ENCODE measurements at places on chromosomes 3 and 15.
A peak's percentile ranks its signal among the peaks of the same experiment; 100 is the strongest.

- DNase-seq = peak; percentile 80
Measured at GRCh38 chr3:114221165-114221880, 16.1 kb downstream of the ZNF80 start.

DNA sequence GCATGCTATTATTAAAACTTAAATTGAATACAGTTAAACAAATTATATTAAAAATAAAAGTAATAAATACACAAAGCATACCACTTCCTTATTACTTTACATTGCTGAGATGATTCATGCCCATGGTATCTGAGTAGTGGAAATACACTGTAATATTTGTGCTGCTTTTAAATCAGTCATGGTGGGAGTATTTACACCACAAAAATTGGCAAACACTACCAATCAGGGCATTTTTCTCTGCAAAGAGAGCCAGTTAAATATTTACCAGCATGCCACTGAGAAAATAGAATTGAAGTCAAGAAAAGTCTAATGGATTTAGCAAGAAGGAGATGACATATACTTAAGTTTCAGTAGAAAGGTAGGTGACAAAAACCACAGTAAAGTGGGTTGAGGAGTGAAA, 19.6 kb downstream of the PPARG start:
- DNase-seq = no peak

DNA sequence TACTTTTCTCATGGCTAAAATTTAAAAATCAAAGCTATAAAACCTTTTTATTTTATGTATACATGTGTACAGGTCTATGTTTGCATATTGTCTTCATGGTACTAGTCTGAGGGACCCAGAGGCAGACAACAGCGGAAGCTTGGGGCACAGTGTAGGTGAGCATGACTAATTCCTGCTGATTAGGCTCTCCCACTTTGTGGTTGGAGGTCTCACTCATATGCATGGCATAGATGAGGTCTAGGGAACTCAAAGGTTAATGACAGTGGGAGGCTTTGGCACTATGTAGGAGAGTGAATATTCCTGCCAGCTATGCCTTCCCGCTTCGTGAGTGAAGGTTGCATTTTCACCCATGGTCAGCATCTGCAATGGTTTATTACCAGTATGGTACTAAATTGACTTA, 47.5 kb upstream of the AADACL2 start:
- DNase-seq = no peak

DNA sequence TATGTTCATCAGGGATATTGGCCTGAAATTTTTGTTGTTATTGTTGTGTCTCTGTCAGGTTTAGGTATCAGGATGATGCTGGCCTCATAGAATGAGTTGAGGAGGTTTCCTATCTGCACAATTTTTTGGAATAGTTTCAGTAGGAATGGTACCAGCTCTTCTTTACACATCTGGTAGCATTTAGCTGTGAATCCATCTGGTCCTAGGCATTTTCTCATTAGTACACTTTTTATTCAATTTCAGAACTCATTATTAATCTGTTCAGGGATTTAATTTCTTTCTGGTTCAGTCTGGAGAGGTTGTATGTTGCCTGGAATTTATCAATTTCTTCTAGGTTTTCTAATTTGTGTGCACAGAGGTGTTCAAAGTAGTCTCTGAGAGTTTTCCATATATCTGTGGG, 57.0 kb downstream of the STRIT1 start:
- DNase-seq = no peak

DNA sequence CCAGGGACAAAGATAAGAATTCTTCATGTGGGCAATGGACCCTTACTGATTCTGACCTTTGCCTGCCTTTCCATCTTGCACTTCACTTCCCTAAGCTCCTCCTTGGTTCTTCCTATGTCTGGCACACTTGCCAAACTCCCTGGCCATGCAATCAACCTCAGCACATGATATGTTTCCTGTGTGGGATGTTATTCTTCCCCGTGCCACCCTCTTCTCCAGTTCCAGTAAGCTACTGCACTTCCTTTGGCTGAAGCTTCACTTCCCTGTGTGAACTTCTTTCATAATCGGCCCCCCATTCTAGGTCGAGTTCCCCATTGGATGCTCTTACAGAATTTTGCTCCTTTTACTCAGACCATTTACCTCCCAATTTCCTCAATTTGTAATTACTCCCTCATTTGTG, 10.7 kb upstream of the TASOR start:
- DNase-seq = peak; percentile 26

DNA sequence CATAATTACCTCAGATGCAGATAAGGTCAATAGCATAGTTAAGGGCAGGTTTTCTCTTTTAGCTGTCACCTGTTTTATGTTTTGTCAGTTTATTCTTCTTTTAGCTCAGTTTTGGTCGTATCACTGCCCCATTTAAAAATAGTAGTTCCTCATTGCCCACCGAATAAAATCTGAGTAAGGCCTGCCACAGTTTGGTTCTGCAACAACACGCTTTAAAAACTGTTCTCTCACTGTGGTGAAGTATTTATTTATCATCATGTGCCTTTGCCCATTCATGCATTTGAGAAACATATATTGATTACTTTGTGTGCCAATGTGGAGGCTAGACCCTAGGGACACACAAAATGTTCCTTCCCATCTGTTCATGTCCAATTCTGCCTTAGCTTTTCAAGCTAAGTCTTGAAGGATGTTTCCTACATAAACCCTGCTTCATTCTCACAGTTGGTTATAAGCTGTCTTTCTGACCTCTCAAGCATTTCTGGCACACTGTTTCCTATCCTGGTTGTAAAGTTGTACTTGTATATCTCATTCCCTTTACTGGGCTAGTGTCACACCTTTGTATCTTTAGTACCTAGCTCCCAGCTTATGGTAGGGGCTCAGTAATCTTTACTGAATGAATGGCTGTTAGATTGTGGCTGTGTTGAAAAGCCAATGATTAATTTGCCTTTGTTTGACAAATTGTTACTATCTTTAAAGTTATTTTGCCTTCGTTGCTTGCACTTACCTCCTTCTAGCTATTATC, 23.9 kb downstream of the AKAP13 start:
- no peak for DNase-seq

DNA sequence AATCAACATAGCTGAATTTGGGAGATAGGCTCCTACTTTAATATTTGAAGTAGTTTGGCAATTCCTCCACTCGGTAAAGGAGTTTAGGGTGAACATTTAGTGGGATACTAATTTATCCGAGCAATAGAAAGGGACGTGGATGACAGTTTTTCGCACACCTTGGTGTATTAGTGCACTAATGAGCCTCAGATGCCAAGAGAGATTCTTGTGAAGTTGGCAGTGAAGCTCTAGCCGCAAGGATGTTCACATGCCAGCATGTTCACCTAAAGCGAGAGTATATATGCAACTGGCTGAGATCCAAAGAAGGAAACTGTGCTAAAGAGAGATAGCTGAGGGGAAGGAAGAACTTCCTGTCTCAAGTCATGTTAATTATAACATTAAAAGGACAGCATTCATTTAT, 58.5 kb downstream of the TGFBR2 start:
- peak; percentile 60 for DNase-seq

DNA sequence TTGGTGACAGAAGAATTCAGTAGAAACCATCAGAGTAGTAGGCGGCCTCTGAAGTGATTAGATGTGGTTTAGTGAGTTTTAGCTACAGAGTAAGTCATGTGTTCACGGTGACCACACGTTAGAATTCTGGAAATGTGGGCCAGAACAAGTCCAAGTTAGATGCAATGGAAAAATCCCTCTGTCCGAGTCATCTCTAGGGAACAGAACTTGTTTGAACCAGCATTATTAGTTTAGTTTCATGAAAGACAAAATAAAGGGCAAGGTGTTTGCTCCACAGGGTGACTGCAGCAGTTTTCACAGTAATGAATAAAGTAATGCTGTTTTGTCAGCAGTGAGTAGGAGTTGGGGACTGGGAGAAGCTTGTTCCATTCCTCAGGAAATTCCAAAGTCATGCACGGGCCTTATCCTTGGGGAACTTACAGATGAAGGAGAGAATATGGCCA, 100.2 kb downstream of the CGNL1 start:
- DNase-seq = no peak

DNA sequence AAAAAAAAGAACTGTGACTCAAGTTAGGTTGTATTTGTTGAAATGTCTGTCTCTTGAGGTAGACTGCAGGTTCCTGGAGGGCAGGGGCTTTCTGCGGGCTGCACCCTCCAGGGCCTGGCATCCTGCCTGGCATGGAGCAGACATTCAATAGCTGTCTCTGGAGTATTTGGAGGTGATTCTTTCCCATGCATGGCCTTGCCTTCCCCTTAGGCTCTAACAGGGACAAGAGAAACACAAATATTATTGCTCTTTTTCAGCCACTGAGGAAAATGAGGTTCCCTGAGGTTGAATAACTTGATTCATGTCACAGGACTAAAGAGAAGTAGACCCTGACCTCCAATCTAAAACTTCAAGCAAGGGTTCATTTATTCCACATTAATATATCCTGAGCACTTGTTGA, 18.6 kb upstream of the FLNB start:
- no peak for DNase-seq

GRCh38 chr3:103056542-103056941, 621.7 kb downstream of the ZPLD1 start:
- DNase-seq = no peak

DNA sequence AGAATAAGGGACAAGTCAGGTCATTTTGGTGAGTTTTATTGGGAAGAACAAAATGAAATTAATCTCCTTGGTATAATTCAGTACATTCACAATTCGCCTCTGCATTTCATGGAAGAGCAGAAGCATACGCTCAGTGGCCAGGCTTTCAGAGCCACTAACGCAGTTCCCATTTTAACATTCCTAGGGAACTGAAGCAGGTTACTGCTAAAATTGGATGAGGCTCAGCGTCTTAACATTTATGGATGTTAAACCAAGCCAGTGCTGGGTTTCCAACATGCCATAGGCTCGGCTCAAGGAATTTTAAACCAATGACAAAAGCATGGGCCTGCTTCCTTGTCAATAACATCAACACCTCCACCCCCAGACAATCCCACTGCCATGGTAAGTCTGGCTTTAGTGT, 172.7 kb upstream of the PRICKLE2 start:
- DNase-seq = no peak

DNA sequence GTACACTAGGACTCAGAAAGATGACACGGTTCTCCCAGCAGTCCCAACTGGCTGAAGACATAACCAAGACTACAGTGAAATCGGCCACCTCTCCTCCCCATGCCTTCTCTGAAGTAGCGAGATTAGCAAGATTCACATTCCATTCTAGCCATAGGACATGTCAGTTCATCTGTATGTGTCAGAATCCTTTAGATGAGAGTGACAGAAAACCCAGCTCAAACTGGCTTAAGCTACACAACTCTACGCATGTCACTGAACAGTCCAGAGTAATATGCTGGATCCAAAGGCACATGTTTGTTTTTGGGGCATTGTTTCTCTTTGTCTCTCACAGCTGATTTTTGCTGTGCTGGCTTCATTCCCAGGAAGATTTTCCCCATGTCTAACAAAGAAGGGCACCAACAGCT, 75.8 kb downstream of the RARB start:
- DNase-seq = no peak

DNA sequence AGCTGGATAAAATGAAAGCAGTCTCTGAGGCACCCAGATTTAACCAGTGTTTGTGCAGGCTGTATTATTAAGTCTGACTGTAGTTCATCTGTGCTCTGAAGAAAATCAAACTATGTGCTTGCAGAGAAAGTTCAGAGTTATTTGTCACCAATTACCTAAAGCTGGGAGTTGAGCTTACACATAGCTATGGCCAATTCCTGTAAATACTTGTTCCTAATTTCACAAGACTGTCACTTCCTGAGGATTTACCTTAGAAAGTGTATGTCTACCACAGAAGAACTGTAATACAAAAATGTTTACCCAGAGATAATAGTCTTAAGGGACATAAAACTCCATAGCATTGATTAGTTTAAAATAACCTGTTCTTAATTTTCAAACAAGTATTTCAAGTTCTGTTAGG, 628.4 kb upstream of the TGFBR2 start:
- no peak for DNase-seq

GRCh38 chr3:10693457-10693856, 122.6 kb upstream of the SLC6A11 start:
- peak; percentile 5 for DNase-seq

GRCh38 chr3:45100981-45101407, 45.2 kb downstream of the CDCP1 start:
- DNase-seq = no peak

DNA sequence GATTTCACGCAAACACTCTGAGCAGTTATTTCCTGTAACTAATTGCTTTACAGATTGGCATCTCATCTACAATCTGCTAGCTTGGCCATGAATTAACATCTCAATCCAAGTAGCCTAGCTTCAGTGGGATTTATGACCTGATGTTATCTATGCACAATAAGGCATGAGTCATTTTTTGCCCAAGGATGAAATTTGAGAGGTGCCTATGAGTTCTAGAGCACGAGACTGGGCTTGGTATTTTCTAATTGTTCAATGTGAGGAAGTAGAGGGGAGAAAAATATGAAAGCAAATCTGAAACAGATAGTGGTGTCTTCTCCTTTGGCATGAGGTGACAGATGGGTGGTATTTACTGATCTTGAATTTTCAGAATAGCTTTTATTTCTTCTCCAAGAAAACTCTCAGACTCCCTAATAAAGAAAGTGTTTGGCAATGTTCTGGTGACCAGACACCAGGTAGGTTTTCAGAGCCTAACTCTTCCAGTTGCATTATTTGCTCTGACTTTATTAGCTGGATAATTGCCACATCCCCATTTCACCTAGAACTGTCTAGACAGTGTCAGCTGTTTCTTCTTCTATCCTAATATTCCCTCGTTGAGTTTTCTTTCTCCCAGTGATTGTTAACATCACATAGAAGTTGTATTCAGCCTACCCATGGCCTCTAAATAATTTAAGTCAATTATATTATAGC, 301.0 kb upstream of the UMPS start:
- no peak for DNase-seq

- DNase-seq = no peak
Measured at GRCh38 chr3:122691195-122691594, 10.6 kb downstream of the PARP14 start.

GRCh38 chr15:81419332-81419943, 45.4 kb upstream of the TMC3 start:
- no peak for DNase-seq

DNA sequence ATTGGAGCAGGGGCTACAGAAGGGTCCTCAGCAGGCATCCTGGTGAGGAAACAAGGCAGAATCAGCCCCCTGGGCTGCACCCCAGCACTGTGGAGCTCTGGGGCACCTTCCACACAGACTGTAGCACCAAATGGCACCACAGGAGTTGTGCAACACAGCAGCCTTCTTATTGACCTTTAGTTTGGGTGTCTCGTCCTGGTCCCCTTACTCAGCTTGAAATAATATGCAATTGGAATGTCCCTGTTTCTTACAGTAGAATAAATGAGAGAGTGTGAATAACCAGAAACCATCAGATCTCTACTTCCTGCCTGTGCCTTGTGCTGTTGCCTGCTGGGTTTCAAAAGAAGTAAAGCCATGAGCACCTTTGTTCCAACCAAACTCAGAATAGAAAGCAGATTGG, 44.5 kb downstream of the RPLP1 start:
- no peak for DNase-seq

GRCh38 chr3:6516143-6516542, 344.8 kb upstream of the GRM7 start:
- no peak for DNase-seq

Data from CD4-positive, alpha-beta T cell treated with Interleukin-10 for 1 hour (primary cell).